Neuronal stem cell (in vitro differentiated cells): ENCODE measurements at places on chromosomes 2 and 18.

GRCh38 chr2:1742681-1743395 lies 1.5 kb downstream of the PXDN start:
- DNase-seq: peak; percentile 65

DNA sequence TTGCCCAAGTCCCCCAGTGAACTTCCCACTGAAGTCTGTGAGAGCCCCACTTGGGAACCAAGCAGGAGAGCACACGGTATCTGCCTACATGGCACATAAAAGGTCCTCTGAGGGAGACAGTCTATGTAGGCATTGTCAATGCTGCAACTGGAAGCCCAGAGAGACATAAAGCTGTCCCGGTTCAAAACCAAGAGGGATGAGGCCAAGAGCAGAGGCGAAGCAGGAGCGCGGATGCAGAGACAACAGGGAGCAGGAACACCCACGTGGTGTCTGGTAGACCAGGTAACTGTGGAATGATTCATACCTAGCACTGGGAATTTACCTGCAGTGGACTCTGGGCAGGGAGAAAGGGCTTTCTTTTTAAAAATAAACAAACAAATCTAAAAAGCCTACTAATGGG lies 233.1 kb upstream of the SOX11 start:
- DNase-seq: no peak

DNA sequence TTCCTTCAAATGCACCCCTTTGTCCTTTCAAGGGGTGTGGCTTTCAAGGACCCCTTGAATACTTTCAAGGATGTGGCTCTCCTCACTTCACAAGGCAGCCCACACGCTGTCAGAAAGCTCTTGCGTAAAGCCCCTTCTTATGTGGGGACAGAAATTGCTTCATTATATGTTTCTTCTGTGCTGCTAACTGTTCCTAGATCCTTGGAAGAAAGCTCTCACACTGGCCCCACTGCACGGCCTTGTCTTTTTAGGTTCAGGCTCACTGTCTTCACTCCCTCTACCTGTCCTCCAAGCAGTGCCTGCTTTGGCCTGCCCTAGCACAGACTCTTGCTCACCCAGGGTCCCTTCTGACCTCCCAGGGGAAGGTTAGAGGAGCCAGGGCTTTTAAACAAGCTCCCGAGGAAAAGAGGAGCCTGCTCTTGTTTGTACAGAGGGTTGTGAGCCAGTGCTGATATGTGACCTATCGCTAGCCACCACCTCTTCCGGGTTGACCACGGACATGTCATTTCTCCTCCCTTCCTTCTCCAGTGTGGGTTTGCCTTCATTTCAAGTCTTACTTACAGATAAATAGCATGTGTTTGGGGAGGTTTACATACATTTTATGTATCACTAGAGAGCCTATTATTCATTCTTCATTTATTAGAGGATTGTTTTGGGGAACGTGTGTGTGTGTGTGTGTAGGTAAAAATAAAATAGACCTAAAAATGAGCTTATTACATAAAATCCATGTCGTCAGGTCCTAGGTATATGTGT lies 94.7 kb downstream of the RTN4 start:
- DNase-seq: no peak

DNA sequence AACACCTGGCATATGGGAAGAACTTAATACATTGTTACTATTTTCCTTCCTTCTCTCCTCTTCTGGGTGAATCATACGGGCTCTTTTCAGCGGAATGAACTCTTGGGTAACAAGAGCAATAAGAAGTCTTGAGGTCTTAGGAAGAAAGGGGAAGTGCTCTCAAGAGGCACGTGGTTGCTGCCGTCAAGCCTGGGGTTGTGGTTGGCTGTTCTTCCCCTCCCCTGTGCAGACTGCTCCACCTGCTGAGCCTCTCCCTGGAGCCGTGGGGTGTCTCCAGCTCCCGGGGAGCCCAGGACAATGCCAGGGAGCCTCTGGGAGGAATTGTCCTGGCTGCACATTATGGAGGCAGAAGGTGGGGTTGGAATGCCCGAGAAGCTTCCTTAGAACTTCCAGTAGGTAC lies 19.4 kb downstream of the TOGARAM2 start:
- no peak for DNase-seq

DNA sequence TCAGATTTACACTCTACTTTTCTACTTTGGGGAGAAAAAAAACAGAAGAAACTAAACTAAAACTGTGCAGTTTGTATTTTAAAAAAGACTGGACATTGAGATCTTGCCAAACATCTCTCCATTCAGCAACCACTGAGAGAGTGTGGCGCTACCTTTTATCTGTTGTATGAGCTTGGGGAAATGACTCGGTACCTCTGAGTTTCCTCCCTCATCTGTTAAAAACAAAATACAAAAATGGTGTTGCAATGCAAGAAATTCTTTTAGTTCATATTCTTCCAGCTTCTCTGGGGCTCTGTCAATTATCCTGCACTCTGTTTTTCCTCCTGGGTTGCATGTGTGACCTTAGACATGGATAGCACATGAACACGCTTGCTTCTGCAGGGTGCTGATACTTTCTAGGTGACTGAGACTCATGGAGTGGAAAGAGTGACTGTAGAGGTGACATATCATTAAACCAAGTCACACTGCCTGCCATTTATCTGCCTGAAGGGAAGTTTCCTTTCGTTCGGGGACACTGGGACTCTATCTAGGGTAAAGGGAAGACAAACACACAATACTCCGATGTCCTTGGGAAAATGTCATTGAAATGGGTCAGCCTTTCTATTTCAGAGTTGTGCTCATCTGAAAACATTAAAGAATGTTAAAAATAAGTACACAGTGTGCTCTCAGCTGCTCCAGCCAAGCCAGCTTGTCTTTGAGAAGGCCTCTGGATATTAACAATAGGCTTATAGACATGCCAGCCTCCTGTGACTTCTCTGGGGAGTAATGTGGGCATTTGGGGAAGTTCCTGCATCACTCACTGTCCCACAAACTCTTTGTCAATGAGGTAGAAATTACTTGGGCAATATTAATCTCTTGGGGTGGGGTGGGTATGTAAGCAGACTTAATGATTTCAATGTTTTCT lies 91.4 kb downstream of the TRIB2 start:
- DNase-seq: no peak

DNA sequence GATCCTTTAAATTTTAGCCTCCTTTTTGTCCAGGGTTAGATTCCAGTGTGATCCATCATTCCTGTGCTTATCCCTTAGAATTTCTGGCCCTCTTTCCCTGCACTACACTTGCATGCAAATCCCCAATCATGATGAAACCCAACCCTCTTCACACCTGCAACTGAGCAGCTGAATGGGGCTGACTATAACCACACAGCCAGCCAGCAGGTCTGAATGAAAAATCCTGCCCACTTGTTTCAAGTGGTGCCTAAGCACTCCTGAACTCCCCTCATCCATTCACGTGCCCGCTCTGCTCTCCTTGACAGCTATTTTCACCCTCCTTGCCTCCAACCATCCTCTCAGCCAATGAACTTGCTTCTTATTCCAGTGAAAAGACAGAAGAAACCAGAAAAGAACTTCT lies 80.5 kb upstream of the AFF3 start:
- DNase-seq: no peak

DNA sequence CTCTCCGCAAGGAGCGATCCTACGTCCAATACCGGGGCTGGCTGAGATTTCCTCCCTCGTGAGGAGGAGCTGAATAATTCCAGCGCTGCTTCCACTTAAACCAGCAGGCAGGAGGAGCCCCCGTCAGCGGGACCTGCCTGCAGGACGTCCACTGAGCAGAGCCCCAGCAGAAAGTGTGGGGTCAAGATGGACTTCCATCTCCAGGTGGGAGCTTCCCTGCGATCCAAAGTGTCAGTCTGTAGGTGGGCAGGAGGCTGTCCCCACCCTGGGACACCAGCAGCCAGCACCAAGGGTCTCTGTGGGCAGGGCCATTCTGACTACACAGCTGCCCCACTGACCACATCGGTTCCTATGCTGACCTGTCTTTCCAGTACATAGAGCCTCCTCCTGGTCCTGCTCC lies 462 bp upstream of the OTOS start:
- DNase-seq: no peak

DNA sequence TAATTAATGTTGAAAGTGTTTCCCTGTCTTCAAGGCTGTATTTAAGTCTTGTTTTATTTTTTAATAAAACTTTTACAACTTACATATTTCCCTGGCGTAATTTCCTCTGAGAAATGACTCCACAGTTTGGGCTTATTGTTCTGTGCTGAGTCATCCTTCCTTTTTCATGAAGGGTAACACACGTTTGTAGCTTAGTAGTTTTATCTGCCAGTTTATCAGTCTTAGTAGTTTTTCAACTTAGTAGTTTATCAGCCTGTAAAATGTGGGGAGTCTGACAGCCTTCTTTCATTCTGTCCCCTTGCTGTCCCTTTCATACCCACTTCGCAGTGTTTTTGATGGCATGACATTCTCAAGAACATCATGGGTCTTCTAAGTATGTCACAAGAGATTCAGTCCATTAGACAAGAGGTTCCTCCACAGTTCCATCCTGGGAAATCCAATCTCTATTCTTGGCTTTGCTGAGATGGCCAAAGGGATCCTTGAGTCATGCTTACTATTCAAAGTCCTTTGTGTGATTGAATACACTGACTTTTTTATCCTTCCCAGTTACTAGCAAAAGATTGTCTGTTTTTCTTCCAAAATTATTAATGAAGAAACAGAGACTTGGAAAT lies 60.0 kb upstream of the SGPP2 start:
- DNase-seq: no peak

DNA sequence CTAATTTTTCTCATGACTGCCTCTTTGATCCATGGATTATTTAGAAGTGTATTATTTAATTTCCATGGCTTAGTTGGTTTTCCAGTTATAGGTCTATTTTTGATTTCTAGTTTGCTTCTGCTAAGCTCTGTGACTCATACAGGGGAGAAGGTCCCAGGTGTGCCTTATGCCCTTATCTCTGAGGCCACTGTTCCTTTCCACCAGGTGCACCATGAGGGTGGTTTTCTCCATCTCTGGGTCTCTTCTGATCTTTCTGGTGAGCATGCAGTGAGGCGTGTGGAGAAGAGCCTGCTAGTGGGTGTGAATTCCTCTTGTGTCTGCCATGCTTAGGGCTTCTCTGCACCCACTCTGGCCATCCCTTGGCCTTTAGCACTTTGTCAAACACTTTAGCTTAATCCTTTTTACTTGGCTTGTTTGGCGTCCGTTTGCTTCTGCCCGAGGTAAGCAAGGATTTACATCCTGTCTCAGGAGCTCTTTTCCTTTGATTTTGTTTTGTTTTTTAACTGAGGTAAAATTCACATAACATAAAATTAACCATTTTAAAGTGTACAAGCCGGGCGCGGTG lies 129.8 kb upstream of the ARL4C start:
- DNase-seq: no peak

- DNase-seq: peak; percentile 54
These were observed 2.1 kb upstream of the CXCR1 start for GRCh38 chr2:218168635-218169462.

DNA sequence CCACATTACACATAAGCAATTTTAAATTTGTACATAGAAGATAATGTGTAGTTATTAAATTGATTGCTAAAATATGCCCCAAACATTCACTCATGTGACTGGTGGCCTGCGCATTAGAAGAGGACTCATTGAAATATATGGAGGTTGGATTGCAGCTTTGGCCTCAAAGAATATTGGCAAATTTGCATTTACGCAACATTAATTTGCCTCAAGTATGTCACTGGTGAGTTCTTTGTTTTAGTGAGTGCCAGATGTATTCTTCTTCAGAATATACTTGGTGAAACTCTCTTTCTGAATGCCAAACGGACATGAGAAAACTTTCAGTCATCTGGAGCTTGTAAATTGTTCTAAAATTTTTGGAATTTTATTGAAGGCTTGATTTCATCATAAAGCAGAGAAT lies 5.9 kb upstream of the EFEMP1 start:
- no peak for DNase-seq

DNA sequence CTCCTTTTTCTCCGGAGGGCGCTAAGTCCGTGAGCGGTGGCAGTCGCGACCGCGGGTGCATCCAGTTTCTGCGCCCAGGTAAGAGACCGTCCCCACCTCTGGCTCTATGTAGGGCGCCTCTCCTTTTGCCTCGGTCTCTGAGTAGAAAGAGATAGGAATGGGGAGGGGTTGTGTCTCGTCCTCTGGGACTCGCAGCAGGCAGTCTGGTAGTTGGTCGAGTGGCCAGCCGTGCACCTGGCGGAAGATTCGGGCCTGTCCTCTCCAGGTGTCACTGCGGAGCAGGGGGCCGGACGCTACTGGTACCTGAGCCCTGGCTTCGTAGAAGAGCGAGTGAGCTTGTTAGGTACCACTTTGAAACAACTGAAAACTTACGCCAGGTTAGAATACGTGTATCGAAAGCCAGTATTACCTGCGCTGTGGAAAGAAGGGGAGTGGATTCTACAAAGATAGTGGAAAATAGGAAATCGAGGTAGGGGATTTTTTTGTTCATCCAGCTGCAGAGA lies 403 bp downstream of the MAP2 start:
- DNase-seq: peak; percentile 31

DNA sequence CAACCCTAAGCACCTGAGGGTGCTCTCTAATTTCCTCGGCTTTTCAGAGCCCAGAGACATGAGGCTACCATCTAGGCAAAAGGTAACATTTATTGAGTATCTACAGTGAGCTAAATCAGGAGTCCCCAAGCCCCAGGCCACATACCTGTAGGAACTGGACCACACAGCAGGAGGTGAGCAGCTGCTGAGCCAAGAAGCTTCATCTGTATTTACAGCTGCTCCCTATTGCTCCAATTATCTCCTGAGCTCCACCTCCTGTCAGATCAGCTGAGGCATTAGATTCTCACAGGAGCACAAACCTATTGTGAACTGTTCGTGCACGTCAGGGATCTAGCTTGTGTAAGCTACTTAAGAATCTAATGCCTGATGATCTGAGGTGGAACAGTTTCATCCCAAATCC lies 70.2 kb downstream of the RND3 start:
- no peak for DNase-seq

GRCh38 chr2:189409647-189410046 lies 31.6 kb upstream of the WDR75 start:
- no peak for DNase-seq

GRCh38 chr2:235024191-235024860 lies 72.5 kb downstream of the SH3BP4 start:
- no peak for DNase-seq

GRCh38 chr18:79374408-79375171 lies 21.1 kb upstream of the NFATC1 start:
- no peak for DNase-seq

- DNase-seq: peak; percentile 88
These were observed at the start of gene FIGN for GRCh38 chr2:163735685-163736432. FIGN (minus strand) TSS chr2:163736008; CDS start chr2:163734927, 1,081 bp downstream.

- no peak for DNase-seq
These were observed 5.3 kb downstream of the CD8A start for GRCh38 chr2:86785456-86785855.

- no peak for DNase-seq
These were observed 144.3 kb upstream of the DAPL1 start for GRCh38 chr2:158650646-158651357.
